ENCODE measurements at places on chromosomes 16 and 17.

DNA sequence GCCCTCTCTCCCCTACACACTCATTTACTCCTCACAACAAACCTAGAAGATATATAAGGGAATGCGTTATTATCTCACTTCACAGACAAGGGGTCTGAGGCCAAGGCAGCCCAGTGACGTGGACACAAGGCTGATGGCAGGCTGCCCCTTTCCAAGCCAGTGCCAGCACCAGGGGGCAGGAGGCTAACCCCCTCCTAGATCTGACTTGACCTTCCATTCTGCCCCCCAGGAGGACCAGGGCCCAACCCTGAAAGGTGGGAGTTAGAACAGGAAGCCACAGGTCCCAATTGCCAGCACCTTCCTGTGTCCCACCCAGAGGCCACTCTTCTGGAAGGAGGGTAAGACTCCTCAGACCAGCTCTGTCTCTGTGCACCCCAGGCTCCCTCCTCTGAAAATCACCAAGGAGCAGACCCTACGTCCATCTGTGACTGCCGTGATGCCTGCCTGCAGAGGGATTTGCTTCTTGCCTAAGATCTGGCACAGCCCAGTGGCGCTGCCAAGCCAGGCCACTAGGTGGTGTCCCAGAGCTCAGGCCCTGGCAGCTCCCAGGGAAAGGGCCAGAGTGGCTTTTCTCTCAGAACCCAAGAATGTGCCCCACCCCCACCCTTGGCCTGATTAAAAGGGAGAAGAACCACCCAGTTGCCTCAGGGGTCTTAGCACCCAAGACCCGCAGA is 42.4 kb upstream of the MRPS23 start:
- DNase-seq = peak; percentile 77

- no peak for DNase-seq
Measured at GRCh38 chr17:75692976-75693375, 25.8 kb downstream of the SAP30BP start.

- no peak for DNase-seq
Measured at GRCh38 chr17:11991461-11991860, 5.8 kb downstream of the ZNF18 start.

DNA sequence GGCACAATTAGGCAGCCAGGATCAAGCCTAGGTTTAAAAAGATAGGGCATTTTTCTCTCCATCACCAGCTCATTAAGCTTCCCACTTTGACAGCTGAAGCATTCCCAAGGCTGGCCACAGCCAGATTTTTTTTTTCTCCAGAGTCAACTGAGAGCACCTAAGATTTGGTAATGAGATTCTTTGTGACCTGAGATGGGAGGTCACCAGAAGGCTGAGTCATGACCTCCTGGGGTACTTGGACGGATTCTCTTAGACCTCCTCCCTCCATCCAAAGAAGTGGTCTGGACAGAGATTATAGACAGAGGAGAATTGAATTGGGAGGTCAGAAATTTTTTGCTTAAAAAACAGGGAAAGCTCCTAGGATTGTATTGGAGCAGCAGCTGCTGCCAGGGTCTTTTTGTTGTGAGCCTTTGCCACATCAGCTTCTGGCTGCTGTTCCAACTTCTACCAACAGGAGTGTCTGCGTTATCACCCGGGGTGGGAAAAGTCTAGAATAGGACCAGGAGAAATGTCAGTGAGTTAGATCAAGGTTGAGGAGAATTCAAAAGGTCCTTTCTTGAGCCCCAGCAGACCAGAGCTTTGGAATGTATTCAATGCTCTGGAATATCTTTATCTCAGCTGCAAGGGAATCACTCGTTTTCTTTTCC is 221.2 kb upstream of the N4BP1 start:
- no peak for DNase-seq

- no peak for DNase-seq
Measured at GRCh38 chr16:64109241-64109640, 1012.6 kb downstream of the CDH11 start.

DNA sequence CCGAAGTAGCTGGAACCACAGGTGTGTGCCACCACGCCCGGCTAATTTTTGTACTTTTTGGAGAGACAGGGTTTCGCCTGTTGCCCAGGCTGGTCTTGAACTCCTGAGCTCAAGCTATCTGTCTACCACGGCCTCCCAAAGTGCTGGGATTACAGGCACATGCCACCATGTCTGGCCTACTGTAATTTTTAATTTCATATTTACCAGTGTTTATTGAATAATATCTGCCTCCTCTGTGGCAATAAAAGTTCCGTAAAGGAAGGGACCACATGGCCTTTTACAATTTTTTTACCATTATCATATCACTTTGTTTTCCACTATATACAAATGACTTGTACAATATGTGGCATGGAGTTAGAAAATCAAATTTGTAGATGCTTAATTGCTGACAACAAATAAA is 7.8 kb downstream of the USP31 start:
- no peak for DNase-seq

DNA sequence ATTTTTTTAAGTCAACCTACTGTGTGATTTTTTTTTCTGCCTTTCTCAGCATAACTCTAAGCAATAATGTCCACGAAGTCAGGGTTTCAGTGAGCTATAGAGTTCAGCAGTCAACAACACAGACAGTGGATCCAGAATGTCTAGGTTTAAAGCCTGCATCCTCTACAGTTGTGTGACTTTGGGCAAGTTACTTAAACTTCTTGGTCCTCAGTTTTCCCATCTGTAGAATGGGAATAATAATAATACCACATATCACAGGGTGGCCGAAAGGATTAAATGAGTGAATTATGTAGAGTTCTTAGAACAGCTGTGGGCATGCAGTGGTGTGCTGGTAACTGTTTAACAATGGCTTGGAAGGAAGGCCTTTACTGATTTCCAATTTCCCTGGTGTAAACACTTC is 38.8 kb upstream of the MEAK7 start:
- DNase-seq = no peak

DNA sequence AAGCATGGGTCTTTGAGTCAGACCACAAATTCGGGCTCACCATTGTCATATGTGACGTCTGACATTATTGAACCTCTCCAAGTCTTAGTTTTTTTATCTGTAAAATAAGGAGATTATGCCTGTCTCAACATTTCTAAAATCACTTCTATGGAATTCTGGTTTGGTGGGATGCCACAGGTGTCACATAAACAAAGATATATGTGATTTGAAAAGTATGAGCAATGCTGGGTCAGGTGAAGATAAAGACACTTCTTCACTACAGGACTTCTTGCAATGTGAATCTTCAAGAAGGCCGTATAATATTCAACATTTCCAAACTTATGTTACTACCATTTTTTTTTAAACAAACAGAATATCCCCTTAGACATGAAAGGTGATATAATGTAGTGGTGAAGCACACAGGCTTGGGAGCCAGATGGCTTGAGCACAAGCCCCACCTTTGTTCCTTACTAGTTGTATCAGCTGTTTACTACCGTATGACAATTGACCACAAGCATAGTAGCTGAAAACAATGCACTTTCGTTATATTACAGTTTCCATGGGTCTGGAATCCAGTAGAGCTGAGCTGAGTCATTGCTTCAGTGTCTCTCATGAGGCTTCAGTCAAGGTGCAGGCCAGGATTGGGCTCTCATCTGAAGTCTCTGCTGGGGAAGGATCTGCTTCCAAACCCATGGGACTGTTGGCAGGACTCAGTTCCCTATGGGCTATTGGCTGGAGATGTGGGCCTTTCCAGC is 87.7 kb downstream of the UTP18 start:
- DNase-seq = no peak

- no peak for DNase-seq
Measured at GRCh38 chr17:2172077-2172851, 117.4 kb downstream of the HIC1 start.

- DNase-seq = no peak
Measured at GRCh38 chr17:69485251-69485661, 70.8 kb downstream of the MAP2K6 start.

GRCh38 chr17:79204261-79204660 is 129.6 kb downstream of the ENGASE start:
- no peak for DNase-seq

GRCh38 chr17:64635647-64636305 is 26.3 kb downstream of the SMURF2 start:
- no peak for DNase-seq

DNA sequence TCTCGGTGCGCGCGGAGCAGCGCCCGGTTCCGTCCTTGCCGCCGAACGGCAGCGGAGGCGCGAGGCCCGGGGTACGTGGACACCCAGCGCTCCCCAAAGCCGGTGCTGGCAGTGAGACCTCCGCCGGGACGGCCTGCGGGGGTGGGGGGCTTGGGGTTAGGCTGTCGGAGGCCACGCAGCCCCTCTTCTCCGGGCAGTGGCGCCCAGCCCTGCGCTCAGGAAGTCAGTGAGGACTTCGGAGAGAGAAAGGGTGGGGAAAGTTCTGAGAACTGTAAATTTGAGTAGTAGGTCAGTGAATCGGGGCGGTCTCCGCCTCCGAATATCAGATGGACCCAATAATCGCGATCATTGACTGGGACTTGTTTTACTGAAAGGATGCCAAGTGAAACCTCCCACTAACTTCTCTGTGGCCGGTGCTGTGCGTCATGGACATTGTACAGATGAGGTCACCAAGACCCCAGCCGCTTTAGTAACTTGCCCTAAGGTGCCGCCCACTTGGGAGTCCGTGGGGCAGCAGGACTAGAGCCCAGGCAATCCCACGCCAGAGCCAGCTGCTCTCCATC is 468 bp downstream of the IL4R start:
- DNase-seq = peak; percentile 56

DNA sequence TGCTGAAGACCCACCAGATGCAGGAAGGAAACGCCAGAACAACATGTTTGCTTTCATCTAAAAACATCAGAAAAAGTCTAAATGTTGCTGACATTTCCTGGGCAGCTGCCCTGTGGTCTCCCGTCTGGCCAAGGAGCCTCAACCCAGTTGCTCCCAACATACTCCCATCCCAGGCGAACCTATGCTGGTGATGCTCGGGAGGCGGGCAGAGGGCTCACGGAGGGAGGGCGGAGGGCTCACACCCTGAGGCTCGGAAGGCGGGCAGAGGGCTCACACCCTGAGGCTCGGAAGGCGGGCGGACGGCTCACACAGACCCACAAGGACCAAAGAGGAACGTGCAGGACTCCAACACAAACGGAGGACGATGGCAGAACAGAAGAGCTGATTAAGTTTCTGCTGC is 135.4 kb downstream of the ANKRD11 start:
- DNase-seq = no peak

DNA sequence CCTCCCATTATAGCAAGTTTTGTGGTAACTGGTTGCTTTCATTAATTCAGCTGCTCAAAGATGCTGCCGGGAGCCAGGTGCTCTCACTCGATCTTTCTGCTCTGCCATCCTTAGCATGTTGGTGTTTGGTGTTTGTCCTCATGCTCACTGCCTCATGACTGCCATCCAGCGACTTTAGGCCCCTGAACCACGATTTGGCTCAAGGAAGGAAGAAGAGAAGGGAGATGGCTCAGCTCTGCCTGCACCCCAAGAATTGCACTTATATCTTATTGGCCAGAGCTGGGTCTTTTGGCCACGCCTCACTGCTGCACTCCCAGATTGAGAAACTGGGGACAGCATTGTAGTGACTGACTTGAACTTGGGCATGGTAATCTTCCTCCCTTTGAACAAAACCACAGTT is 52.7 kb downstream of the ARSG start:
- no peak for DNase-seq

- no peak for DNase-seq
Measured at GRCh38 chr17:2011411-2012371, 13.4 kb downstream of the RTN4RL1 start.

DNA sequence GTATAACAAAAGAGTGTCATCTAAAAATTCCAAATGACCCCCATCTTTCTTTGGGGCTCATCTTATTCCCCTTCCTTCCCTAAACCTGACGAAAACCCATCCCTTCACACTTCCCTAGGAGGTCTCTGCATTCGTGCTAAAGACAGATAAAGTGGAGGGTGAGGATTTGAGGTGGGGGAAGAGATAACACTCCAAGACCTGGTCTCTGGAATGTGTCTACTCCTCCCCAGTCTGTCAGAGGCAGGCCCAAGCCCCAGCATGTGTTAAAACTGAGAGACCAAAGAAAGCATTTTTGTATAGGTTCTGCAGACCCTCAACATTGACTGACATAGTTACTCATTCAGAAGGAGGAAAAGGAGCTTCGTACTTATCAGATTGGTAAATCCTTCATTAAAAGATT is 11.0 kb upstream of the LHX1 start:
- no peak for DNase-seq

GRCh38 chr17:78474614-78475146 is 96.2 kb downstream of the PGS1 start:
- DNase-seq = no peak

DNA sequence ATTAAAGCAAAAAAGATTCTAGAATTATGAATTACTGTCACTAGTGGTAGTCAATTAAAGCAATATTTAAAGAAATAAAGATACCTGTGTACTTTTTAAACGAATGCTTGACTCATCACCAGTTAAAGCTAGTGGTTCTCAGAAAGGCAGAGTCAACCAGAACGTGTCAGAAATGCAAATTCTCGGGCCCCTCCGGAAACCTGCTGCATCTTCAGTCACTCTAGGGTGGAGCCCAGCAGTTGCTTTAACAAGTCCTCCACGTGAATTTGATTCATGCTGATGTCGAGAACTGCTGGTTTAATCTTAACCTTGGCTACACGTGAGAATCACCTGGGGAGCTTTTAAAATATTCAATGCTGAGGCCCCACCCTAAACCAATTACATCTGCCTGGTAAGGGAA is 169.8 kb upstream of the SDK2 start:
- DNase-seq = no peak

DNA sequence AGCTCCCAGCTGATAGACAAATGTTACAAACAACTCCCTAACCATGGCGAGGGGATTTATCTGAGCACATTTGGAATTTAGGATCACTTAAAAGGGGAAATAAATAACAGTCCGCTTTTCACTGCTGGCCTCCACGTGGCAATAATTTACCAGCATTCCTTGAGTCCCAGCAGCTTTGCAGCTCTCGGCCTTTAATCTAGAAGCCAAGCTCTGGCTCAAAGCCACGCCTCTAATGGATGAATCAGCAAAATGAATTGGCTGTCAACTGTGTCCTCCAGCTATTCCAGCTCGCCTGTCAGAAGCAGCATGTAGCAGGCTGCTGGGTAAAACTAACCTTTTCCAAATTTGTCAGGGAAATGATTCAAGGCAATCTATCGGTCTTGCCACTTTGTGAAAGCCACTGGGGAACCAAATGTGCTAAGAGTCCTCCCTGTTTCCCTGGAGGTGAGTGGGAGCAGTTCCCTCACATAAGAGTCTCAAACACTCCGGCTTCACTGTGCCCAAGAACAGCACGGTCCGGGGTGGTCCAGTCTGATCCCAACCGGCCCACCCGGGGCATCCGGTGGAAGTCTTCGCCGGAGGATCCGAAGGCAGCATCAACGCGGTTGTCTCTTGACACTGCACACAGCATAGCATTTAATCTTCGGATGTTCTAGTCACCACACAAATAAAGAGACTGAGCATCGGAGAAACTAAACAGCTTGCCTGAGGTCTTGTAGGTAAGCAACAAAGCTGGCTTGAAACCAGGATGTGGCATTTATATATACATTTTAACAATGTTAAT is 143.3 kb downstream of the PARN start:
- no peak for DNase-seq

- DNase-seq = no peak
Measured at GRCh38 chr17:79812353-79813258, 15.7 kb upstream of the CBX8 start.

Measured in activated CD4-positive, alpha-beta T cell treated with anti-CD3 and anti-CD28 coated beads, Interleukin-2, amount 50 U/mL, for 1 hour (primary cell).